CD4-positive, alpha-beta T cell treated with Interleukin-6 at 100 ng/mL for 8 hours (primary cell): ENCODE measurements at places on chromosomes 16 and 17.

DNA sequence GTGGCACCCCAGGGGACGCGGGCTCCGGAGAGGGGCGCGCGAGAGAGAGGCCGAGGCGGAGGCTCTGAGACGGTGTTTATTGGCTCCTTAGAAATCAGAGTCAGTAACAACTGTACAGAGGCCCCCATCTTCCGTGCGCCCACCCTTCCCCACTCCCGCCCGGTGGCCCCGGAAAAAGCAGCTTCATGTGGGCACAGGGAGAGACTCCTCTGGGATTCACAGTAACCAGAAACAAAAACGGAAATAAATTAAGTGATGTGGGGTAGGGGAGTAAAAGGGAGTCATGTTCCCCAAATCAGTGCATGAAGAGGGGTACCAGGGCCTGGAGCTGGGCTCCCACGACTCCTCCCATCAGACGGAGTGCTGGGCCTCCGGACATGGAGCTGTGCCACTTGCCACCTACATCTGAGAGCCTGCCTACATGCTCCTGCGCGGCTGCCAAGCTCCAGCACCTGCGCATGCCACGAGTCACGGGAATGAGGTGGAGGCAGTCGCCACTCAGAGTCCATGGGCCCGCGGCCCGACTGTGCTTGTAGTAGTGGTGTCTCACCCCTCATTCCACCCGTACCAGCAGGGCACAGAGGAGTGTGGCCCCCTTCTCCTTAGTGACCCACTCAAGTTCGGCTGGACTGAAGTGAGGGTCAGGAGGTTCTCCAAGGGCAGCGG, 543 bp upstream of the GPS2 start:
- DNase-seq = no peak

DNA sequence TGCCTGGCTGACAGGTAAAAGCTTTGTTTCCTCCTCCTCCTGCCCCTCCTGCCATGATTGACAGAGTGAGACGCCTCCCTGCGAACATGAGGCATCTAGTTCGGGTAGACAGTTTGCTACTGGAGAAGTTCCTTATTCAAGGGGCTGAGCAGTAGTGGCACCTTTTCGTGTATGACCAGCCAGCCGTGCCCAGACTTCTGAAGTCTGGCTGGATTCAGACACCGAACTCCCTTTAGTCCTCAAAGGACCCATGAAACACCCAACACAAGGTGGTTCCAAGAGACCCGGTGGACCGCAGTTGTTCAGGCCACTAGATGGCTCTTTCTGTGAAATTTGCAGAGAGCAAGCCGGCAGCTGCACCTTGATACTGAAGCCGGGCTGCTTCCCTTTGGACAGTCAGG, 192.8 kb downstream of the XYLT1 start:
- no peak for DNase-seq

- DNase-seq = peak; percentile 33
Measured at GRCh38 chr17:41579484-41580243, 7.0 kb downstream of the KRT14 start.

DNA sequence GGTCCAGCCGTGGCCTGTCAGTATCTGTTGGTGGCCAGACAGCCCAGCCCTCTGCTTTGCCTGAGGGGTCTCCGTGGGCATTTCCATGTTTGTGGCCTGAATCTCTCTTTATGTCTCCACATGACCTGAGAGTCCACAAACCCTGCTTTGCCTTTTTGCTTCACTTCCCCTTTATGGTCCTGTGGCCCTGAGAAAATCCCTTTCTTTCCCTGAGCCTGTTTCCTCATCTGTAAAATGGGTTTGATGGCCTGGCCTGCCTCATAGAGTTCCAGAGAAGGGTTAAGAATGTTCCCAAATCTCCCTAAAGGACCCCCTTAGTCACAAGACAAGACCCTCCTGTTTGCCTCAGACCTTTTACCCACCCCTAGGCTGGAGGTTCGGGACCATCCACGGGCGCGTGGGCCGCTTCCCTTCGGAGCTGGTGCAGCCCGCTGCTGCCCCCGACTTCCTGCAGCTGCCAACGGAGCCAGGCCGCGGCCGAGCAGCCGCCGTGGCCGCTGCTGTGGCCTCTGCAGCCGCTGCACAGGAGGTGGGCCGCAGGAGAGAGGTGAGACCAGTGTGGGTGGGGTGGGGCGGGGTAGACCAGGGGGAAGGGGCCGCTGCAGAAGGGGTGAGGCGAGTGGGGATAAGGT, 26.2 kb upstream of the ALKBH5 start:
- DNase-seq = no peak

DNA sequence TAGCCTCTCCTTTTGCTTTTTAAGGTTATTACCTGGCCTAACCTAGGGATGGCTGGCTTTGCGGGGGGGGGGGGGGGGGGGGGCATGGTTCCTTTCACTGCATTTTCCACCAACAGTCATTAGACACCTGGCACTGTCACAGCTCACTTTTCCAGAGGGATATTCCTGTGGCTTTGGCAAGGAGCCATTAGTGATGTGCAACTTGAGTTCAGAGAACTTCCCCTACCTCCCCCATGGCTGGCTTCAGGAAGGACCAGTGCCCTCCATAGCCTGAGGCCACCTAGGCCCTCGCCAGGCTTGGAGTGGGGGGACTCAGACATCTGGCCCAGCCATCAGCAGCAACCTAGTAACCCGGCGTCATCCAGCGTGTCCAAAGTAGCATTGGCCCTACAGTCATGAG, 234.6 kb downstream of the CPPED1 start:
- DNase-seq = no peak

DNA sequence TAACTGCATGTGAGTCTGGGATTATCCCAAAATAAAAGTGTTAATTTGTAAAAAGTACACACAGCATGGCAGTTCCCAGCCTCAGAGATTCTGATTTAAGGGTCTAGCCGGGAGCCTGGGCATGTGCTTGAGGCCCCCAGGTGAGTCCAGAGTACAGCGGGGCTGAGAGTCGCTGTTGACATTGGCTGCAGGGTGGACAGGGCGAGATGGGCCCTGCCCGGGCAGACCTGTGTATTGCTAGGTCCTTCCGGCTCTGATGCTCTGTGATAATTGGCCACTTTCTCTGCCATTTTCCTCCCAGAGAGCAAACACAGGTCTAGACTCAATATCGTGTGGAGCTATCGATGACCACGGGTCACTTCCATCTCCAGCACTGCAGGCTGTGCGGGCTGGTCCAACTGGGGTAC, 73.6 kb downstream of the ABCC6 start:
- no peak for DNase-seq

- no peak for DNase-seq
Measured at GRCh38 chr16:337437-337836, 15.1 kb downstream of the AXIN1 start.

- DNase-seq = no peak
Measured at GRCh38 chr16:27498031-27498825, 51.5 kb downstream of the GTF3C1 start.

DNA sequence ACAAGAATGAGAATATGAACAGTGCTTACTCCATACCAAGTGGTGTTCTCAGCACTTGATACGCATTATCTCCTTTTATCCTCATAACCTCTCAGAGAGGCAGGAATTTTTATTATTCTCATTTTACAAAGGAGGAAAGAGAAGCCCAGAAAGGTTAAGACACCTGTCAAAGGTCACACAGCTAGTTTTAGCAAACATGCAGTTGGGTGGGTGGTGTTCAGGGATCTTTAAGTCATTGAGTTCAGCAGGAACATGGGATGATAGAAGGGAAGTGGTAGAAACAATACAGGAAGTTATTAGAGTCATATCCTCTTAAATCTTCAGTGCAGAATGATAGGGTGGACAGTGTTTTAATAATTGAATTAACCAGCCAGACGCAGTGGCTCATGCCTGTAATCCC, 95.4 kb downstream of the IRX3 start:
- DNase-seq = no peak

DNA sequence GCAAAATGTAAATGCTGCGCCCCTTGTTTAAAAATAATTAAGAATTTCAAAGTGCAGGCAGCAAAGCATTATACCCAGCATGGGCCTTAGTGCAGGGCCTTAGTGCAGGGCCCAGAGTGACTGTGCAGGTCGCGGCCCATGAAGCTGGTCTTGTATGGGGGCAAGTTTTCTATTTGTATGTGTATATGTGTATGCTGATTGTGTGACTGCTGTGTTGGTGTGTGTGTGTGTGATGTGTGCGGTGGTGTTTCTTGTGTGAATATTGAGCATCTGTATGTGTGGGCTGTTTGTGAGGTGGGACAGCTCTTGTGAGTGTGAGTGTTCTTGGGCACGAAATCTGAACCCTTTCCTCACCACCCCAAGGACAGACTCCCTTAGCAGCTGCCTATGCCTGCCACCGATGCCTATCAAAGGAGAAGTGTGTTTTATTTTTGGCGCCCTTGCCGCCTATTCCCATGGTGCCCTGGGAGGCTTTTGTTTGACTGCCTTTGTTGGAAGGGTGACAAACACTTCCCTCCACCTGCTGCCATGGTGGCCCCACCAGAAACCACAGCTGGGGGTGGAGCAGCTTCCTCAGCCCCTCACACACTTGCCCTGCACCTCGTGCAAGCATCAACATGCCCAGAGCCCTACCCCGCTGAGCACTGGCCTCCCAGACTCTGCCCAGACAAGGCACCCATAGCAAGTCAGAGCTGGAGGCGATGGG, 18.0 kb downstream of the CCR7 start:
- peak; percentile 80 for DNase-seq

GRCh38 chr17:2008332-2009126, 16.6 kb downstream of the RTN4RL1 start:
- DNase-seq = no peak

DNA sequence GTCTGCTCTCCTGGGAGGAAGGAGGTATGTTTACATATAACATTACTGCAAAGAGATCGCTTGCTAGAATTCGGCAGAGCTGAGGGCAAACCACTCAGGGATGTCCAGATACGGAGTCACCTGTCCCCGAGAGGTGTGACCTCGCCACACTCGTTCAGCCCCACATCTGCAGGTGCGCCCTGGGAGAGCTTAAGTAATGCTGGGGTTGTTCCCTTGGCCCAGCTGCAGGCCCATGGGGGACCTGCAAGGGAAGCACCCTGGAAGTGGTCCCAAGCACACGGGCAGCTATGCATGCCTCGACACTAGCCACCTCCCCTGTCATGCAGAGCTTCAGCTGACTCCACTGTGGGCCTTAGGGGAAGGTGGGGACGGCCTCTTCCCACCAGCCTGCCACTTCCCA, 22.2 kb downstream of the USP22 start:
- no peak for DNase-seq

DNA sequence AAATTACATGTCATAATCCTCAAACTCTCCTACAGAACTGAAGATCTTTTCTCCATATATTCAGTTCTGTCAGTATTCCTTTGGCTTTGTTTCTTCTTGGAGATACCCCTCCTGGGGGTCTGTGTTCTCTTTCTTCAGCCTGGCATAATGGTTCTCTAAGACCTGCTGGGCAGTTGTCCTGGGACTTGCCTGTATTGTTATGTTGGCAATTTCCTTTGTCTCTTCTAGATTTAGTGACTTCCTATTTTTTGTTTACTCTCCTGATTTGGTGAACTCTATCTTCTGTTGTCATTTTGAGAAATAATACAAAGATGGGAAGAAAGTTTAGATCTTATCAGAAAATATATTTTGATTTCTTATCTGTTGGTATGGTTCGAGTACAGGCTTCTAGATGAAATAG, 127.8 kb downstream of the GOSR1 start:
- DNase-seq = no peak

- no peak for DNase-seq
Measured at GRCh38 chr17:38815576-38816193, 9.4 kb downstream of the CWC25 start.

DNA sequence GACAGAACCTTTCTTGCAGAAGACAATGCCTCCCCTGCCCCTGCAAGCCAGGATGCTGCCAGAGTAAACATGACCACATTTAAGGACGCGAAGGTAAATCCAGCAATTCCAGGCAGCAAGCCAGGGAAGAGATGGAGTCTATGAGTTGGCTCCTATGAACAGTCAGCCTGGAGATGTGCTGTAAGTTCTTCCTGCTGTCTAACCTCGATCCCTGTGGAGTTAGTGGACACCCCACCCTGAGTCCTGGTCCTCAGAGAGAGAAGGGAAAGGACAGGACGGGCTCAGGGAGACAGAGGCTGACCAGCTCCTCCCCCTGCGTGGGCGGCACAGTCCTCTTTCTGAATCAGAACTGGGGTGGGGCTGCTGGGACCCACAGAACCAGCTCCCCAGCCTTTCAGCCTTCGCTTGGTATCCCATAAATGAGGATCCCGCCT, 24.9 kb downstream of the CDC42EP4 start:
- DNase-seq = no peak

DNA sequence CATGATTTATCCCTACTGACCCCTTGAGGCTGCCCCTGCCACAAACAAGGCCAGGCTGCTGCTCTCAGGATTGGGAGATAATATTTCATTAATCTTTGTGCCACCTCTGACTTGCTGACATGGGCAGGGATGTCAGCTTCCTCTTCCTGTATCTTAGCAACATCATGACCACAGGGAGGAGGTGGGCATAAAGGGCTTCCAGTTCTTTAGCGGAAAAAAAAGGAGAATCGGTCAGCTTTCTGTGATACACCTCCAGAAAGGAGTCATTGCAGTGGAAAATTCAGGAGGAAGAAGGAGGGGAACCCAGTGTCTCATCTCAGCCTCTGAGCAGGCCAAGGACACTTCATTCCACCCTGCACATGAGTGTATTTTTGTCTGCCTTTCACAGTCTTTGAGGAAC, 206.8 kb upstream of the SDK2 start:
- DNase-seq = no peak

- DNase-seq = peak; percentile 38
Measured at GRCh38 chr16:85553436-85554113, 59.5 kb upstream of the GSE1 start.

- peak; percentile 15 for DNase-seq
Measured at GRCh38 chr16:15509051-15509592, 74.7 kb downstream of the BMERB1 start.

- no peak for DNase-seq
Measured at GRCh38 chr17:30395398-30396022, 16.8 kb downstream of the CPD start.

GRCh38 chr17:80689129-80689619, 144.5 kb downstream of the RPTOR start:
- DNase-seq = no peak

GRCh38 chr17:15398291-15398690, 56.9 kb upstream of the TEKT3 start:
- no peak for DNase-seq

- no peak for DNase-seq
Measured at GRCh38 chr16:15810411-15810810, 46.4 kb downstream of the MYH11 start.

- no peak for DNase-seq
Measured at GRCh38 chr17:21199856-21200255, 14.1 kb downstream of the TMEM11 start.

- no peak for DNase-seq
Measured at GRCh38 chr17:7626307-7626706, 1.3 kb downstream of the SAT2 start.

DNA sequence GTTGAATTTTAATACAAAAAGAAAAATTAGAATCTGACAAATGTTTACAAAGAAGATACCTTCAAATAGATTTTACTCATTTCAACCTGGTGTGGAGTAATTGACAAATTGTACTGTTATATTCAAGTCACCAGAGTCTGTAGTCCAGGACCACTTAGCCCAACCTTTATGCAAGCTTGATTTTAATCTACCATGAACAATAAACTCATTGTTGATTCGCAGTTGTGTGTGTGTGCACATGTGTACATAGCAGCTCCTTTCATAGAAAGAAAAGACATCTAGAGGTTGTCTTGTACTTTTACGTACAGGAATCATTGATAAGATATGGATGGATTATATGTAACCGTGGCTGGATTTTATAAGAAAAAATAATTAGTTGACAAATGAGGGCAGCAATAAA, 20.7 kb upstream of the LRRC37A start:
- no peak for DNase-seq
